A172 (cell line): ENCODE measurements at places on chromosomes 12 and 14.
A peak's percentile ranks its signal among the peaks of the same experiment; 100 is the strongest.

- no peak for DNase-seq
These were observed 21.8 kb downstream of the IFT43 start for GRCh38 chr14:76007379-76007778.

DNA sequence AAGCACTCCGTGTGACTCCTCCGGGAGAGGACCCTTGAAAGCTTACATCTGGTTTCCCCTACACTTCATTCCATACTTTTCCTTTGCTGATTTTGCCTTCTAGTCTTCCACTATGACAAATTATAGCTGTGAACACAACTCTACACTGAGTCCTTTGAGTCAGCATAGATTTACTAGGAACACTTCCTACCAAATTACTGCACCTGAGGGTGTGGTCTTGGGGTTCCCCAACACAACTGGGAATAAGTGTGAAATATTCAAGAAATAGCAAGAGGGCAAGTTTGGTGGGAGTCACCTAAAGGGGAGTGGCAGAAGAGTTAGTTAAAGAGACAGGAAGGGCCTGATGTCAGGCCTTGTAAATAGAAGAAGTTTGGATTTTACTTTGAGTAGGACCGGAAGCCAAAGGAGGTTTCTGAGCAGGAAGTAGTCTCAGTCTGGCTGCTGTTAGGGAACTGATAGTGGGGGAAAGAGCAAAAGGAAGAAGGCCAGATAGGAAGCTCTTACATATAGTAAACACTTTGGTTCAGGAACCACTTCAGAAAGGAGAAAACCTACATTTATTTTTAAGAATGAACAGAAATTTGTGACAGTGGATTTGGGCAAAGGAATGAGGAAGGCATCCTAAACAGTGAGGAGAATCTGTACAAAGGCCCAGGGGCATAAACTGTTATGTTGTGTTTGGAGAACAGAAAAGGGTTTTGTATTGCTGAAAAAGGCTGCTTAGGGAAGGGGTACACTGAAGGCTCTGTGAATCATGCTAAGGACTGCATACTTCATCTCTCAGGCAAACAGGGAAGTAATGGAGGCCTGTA lies 14.2 kb downstream of the SEL1L start:
- DNase-seq, result no peak

DNA sequence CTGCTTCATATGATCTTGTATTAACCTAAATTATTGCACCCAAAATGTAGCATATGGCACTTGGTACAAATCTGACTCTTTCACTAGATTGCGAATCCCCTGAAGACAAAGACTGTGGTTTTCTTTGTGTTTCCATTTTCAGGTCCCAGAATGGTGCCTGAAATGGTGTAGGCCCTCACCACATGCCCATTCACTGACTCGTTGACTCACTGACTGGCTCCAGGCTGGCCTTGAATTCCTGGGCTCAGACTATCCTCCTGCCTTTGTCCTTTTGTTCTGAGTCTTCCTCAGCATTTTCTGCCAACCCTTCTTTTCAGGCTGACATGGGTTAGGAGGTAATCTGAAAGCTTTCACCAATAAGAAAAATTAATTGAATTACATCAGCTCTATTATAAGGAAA lies 368.7 kb upstream of the GARIN6 start:
- DNase-seq, result no peak

DNA sequence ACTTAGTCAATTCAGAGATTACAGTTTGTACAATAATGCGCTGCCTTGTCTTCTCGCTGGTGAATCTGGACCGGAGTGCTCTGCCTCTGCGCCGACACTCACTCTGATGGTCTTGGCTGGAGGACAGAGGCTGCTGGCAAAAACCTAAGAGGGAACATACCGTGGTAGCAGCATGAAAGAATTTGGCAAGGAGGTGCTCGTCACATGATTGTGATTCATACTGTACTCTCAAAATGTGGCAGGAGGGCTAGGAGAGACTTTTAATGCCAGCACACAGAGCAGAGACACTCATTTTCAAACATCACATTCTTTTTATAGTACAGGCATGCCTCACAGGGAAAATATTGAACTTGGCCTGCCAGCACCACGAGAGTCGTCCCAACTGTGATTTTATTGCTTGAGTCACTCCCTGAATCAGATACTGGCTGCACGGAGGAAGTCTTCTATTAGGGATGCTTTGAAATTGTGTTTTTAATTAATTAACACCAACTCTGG lies 67.8 kb downstream of the HMGA2 start:
- DNase-seq, result peak; percentile 94

- DNase-seq, result peak; percentile 39
These were observed 241.0 kb upstream of the ATP2B1 start for GRCh38 chr12:89949457-89950195.

DNA sequence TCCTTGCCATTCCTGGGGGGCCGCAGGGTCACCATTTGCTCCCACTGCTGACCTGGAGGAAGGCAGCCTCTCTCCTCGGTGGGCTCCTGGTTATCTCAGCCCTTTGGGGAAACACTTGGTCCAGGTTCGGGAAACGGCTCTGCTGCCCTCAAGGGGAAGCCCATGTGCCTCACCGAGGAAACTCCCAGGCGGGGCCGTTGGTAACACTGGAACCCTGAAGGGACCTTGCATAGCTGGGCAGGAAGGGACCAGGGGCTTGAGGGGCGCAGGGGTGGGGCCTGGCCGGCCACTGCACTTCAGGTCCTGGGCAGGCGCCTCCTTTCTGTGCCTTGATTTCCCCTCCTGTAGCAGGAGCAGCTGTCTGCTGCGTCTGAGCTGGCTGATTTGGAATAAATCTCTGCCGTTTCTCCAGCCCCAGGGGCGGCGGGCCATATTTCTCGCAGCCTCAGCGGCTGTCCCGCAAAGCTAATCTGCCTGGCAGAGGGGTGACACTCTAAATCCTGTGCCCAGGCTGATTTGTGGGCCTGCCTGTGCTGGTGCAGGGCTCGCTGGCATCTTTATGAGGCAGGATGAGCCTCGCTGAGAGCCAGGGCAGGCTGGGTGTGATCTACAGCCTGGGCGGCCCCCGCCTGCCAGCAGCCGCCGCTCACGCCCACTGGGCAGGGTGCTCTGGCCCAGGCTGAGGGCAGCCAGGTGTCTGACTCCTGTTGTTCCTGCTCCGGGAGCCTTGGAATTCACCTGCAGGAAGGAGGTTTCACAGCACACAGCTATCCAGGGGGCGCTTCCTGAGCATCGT lies 49.7 kb downstream of the KIF26A start:
- no peak for DNase-seq

- DNase-seq, result peak; percentile 87
These were observed 12.5 kb upstream of the MARK3 start for GRCh38 chr14:103372552-103373304.
